ENCODE measurements at places on chromosomes 5 and 9. TPM values are rescaled to one million over a fixed set of nuclear protein-coding genes. Genes with fewer than 3 reads are reported as not detected.

DNA sequence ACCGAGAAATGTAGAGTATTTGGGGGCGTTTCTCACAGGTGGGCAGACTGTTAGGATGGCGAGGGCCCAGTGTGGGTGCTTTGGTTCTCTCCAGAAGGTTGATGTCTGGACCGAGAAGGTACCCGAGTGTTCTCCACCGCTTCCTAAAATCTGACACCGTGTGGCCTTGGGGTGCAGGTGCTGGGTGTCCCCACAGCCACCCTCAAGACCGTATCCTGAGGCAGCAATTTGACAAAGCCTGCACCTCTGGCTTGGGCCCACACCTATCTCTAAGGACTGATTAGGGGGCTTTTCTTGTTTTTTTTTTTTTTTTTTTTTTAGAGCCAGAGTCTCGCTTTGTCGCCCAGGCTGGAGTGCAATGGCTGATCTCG is 1.3 kb downstream of the PPP1R26 start:
- DNase-seq = no peak

DNA sequence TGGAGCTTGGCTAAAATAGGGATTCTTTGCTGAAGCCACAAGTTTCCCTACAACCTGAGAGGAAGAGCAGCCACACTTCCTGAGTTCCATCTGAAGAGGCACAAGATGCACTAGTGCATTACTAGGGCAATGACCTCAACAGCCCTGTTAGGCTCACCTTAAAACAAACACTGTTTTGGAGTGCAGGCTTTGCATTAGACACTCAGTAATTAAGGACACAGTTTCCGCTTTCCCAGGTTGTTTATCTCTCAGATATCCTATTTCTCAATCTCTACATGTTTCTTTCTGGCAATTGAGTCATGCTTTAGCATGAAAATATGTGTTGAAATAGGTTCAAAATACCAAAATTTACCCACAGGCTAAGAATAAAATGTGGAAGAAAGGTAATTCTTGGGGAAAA is 34.2 kb downstream of the EMB start:
- no peak for DNase-seq

GRCh38 chr5:54480296-54480695 is 24.8 kb downstream of the HSPB3 start:
- DNase-seq = no peak

GRCh38 chr5:170296935-170297588 is 515 bp downstream of the LCP2 start:
- no peak for DNase-seq

DNA sequence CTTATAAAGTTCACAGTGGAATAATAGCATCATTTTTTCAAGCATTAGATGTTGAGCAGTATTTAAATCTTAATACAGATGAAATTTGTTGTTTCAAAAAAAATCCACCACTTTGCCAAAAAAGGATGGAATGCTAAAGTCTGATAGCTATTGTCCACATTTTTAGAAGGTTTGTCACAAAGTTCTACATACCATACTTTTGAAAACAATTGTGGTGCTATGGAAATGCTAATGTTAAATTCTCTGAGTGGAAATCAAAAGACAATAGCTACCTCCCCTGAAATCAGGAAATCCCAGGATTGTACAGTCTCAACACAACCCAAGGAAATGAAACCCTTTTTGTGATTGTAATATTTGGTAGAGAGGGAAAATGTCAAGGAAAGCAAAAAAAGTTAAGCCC is 19.3 kb upstream of the GRAMD2B start:
- DNase-seq = no peak

GRCh38 chr9:96813607-96814006 is 35.7 kb upstream of the ZNF510 start:
- no peak for DNase-seq

DNA sequence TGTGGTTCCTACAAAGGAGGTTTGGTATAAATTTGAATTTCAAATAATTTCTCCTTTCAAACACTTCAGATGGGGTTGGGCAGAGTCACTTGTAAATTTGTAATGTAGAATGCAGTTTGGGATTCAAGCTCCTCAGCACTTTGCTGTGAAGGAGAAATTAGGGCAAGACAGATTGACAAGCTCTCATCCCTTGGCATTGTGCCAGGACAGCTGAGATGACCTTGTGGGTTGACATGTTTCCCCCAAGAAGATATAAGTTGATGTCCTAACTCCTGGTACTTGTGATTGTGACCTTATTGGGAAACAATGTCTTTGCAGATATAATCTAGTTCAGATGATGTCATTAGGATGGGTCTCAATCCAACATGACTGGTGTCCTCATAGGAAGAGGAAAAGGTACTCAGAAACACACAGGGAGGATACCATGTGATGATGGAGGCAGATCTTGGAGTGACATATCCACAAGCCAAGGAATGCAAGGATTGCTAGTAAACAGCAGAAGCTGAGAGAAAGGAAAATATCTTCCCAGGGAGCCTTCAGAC is 408.3 kb downstream of the MED10 start:
- no peak for DNase-seq

- DNase-seq = no peak
These were observed 149.6 kb downstream of the ZNF608 start for GRCh38 chr5:124596595-124597421.

GRCh38 chr9:472479-473075 is 257.9 kb downstream of the DOCK8 start:
- no peak for DNase-seq

- DNase-seq = no peak
These were observed 378 bp downstream of the DROSHA start for GRCh38 chr5:31531543-31531887.

DNA sequence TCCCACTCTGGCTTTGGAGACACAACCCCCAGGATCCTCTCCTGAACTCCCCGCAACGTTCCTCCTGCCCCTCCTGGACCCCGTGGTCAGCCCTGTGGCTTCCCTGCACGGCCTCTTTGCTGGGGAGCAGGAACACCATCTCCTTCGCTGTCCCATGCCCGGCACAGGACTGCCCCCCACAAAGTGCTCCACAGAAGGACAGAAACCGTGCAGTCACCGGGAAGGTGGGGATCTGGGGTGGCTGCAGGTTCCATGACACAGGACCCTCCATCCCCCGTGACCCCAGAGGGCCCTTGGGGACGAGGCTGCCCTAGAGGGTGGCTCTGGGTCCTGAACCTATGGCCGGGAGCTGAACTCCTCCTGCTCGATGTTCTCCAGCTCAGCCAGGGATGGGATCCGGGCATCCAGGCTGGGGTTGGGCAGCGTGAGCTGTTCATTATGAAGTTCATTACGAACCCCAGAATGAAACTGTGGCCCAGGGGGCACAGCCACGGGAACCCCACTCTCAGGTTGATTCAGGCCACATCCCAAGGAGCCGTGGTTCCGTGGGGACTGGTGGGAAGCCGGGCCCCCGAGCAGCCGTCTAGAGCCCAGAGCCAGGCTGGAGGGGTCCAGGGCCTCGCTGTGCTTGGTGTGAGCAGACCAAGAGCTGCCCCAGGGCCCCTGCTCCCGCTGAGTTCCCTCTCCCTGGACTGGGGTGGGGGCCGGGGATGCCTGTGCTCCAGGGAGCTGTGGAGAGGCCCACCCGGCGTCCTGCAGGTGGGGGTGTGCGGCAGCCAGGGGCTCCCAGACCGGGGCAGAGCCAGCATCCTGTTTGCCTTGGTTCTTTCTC is 684 bp upstream of the SLC6A19 start:
- DNase-seq = no peak

- DNase-seq = no peak
These were observed 49.7 kb upstream of the LHFPL2 start for GRCh38 chr5:78698191-78698791.

DNA sequence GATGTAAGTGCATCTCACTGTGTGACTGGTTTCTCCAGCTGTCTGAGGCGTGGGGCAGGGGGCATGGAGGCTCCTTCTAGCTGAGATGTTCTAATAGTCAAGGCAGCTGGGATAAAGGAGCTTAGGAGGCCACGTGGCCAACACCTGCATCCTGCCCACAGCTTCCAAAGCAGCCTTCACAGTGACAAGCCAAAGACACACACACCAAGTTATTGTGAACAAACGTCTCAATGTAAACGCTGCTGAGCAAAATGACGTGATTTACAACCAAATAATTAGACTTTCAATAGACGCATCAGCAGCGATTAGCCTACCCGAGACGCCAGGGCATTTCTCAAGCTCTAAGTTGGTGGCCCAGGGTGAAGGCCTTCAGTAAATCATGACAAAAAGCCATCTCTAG is 23.2 kb upstream of the SLC25A51 start:
- DNase-seq = no peak

DNA sequence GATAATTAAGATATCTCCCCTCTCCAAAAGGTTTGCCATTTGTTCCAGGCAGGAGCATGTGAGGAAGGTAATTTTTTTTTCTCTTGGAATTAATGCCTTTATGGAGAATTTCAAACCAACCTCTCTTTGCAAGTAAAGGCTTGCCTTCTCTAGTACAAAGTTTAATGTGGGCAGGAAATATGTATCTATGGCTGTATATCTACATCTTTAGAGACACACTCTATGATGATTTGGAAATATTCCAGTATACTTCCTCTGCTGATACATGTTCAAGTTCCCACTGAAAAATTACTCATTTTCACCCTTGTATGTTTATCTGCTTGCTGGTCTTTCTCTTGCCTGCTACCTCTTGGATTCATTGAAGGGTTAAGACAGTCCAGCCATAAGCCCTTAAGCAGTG is 83.5 kb upstream of the SEMA6A start:
- DNase-seq = no peak

DNA sequence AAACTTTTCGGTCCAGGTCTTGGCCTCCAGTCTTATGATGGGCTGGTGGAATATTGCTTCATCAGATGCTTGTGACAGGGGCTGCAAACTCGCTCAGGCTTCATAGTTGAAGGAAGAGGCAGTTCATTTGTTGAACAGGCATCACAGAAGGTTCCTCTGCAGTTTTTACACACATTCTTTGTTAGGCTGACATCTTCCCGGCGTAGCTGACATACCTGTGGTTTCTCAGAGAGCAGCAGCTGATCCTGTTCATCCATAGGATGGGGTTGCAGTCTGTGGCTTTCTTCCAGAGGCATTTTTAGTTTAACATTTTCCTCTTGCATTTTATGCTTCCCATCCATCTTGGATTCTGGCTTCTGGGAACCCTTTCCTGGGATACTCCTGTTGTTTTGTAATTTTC is 1255.2 kb downstream of the EFNA5 start:
- DNase-seq = no peak

GRCh38 chr5:90997082-90997481 is 386.0 kb downstream of the ARRDC3 start:
- no peak for DNase-seq

Gene OTULINL
- polyA plus RNA-seq = 38.3 TPM

Gene AK1
- polyA plus RNA-seq = 0.07 TPM

Gene ZFP2
- 0.43 TPM for polyA plus RNA-seq

Gene TTC16
- 3.0 TPM for polyA plus RNA-seq

Gene CDX1
- polyA plus RNA-seq = not detected
